ENCODE measurements at places on chromosomes 3 and 15. TPM values are rescaled to one million over a fixed set of nuclear protein-coding genes. Genes with fewer than 3 reads are reported as not detected.

Gene SLC4A7
- 48.0 TPM for total RNA-seq

Gene WDR72
- total RNA-seq = 1.6 TPM

Gene C3orf20
- total RNA-seq = not detected

Gene ZNF502
- 2.8 TPM for total RNA-seq

Gene PLCH1
- 0.08 TPM for total RNA-seq

Gene SCN11A
- 0.07 TPM for total RNA-seq

Gene OPA1
- total RNA-seq = 52.6 TPM

Gene NOX5
- total RNA-seq = not detected

Gene SEMA7A
- total RNA-seq = 46.2 TPM

Gene INSYN1
- total RNA-seq = not detected

Gene CCDC54
- not detected for total RNA-seq

Gene AMT
- 14.0 TPM for total RNA-seq

Gene GABRA5
- total RNA-seq = not detected

Gene DPPA4
- 2.3 TPM for total RNA-seq

Gene IQCF5
- not detected for total RNA-seq

Gene NDUFB4
- 59.5 TPM for total RNA-seq

Gene MAP4
- total RNA-seq = 88.9 TPM

Gene TRANK1
- 105 TPM for total RNA-seq

Gene AMOTL2
- not detected for total RNA-seq

Gene SIDT1
- total RNA-seq = 136 TPM

Gene ILDR1
- 0.28 TPM for total RNA-seq

Gene SLC2A2
- not detected for total RNA-seq

Measured in natural killer cell (primary cell).